ENCODE measurements at places on chromosomes 1 and 21.

DNA sequence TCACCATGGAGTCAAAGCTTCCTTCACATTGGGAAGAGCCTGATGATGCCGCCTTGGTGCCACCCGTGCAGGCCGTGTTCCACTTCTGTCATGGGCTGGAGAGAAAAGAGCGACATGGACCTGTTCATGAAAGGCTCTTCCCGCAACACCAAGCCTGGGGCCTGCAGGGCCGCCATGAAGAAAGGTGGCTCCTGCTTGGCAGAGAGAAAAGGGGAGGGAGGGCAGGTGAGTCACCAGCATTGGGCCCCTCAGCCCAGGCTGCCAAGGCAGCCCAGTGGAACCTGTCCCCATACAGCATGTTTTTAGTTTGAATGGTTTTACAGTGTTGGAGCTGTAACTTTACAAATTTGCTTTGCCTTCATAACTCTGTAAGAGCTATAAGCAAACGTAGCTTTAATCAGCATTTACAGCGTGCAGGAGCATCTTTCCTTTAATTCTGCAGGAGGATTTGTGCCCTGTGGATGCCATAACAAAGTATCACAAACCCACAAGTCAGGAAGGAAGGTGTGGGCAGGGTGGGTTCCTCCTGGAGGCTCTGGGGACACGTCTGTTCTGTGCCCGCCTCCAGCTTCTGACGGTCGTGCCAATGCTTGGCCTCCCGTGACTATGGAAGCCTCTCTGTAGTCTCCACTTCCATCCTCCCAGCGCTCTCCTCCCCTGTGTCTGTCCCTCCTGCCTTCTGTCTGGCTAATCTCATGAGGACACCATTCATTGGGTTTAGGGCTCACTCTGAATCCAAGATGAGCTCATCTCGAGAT lies 49.1 kb downstream of the RIPK4 start:
- no peak for DNase-seq

GRCh38 chr1:43322506-43322905 lies 15.1 kb upstream of the MPL start:
- no peak for DNase-seq

GRCh38 chr1:29896791-29897714 lies 660.7 kb downstream of the PTPRU start:
- DNase-seq: no peak

DNA sequence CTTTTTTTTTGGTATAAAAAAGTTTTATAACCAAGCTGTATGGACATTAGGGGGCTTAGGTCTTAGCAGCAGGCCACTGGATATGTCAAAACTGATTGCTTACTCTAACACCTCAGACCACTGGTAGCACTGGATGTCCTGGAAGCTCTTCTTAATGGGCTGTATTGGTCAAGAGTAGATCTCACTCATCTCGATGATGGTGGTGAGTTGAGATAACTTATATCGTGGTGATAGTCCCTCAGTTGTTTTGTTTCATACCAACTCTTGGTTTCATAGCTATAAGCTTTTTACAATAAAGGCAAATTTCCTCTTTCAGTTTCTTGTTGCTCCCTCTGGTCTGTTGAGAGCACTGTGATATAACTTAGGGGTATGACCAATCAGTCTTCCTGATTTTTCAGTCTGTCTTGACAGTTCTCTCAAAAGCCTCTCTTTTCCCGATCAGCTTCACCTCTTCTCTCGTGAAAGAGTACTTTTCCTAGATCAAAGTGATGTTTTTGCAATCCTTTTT lies 9.7 kb upstream of the AGO1 start:
- DNase-seq: no peak

- peak; percentile 55 for DNase-seq
These were observed 37.8 kb upstream of the S1PR1 start for GRCh38 chr1:101198842-101199636.

GRCh38 chr1:208111646-208112190 lies 132.5 kb downstream of the PLXNA2 start:
- DNase-seq: no peak

- no peak for DNase-seq
These were observed 33.0 kb downstream of the ZNF496 start for GRCh38 chr1:247298701-247299100.

DNA sequence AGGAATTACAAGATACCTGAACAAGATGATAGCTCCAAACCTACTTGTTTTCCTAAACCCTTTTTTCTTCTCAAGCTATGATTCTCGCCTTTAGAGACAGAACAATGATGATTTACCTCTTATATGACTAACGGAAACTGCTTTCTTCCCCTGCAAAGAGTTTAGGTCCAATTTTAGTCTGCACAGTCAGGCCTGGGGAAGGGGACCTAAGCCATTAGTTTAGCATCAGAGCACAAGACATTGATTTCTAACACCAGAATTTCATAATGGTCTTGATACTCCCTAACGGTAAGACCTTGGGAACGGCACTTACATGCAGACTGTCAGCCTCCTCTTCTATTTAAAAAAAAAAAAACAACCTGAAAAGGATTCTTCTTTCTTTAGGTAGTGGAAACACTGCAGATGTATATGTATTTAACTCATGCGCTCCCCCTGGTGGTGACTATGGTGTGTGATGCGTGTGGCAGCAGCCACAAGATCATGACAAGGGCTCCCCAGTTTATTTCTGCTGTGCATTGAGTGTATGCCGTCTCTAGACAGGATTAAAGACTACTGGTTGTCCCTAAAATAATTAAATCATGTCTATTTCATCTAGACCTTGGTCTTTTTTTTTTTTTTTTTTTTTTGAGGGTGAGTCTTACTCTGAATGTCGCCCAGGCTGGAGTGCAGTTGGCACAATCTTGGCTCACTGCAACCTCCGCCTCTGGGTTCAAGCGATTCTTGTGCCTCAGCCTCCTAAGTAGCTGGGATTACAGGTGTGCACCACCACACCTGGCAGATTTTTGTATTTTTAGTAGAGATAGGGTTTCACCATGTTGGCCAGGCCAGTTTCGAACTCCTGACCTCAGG lies 37.3 kb upstream of the TMEM222 start:
- peak; percentile 92 for DNase-seq

- no peak for DNase-seq
These were observed 2.5 kb downstream of the PRDX6 start for GRCh38 chr1:173479649-173480048.

DNA sequence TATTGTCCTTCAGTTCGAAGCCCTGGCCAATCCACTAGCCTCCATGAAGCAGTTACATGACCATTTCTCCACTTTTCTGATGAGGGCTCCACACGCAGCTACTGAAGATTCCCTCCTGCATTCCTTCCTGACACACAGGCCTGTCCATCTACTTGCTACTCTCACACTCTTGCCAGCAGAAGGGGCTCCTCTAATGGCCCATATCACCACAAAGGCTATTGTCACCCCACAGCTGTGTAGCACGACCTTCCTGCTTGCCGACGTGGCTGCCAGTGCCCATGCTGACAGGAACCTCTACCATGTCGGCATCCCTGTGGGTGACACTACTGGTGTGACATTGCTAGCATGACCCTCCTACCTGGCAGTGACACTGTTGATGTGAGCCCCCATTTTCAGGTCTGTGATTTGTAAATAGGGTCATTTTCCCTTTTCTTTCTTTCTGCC lies 1528.6 kb upstream of the TPTE start:
- no peak for DNase-seq

GRCh38 chr1:106721790-106722189 lies 334.7 kb upstream of the PRMT6 start:
- DNase-seq: no peak

DNA sequence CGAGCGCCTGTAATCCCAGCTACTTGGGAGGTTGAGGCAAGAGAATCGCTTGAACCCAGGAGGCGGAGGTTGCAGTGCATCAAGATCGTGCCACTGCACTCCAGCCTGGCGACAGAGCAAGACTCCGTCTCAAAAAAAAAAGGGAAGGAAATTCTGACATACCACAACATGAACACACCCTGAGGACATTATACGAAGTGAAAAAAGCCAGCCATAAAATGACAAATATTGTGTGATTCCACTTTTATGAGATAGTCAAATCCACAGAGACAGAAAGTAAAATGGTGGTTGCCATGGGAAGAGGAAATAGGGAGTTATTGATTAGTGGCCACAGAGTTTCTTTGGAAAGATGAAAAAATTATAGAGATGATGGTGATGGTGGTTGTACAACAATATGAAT lies 41.7 kb downstream of the EVI5 start:
- DNase-seq: no peak

- no peak for DNase-seq
These were observed 104.0 kb downstream of the GABPA start for GRCh38 chr21:25838809-25839208.

- no peak for DNase-seq
These were observed 123.9 kb downstream of the CYYR1 start for GRCh38 chr21:26449161-26449560.

DNA sequence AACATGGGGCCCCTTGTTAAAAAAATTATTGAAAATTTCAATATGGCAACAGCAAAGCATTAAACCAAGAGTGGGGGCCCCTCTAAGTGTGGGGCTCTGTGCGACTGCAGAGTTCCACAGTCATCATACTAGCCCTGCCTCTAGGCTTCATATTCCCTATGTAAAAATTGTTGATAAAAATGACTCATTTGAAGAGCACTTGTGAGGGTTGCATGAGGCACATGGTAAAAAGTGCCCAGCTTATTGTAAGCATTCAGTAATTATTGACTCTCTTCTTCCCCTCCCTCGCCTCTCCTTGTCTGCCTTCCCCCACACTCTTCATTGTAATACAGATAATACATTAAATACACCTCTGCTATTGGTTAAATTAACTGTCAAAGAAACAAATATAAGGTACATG lies 86.7 kb upstream of the PTBP2 start:
- no peak for DNase-seq

DNA sequence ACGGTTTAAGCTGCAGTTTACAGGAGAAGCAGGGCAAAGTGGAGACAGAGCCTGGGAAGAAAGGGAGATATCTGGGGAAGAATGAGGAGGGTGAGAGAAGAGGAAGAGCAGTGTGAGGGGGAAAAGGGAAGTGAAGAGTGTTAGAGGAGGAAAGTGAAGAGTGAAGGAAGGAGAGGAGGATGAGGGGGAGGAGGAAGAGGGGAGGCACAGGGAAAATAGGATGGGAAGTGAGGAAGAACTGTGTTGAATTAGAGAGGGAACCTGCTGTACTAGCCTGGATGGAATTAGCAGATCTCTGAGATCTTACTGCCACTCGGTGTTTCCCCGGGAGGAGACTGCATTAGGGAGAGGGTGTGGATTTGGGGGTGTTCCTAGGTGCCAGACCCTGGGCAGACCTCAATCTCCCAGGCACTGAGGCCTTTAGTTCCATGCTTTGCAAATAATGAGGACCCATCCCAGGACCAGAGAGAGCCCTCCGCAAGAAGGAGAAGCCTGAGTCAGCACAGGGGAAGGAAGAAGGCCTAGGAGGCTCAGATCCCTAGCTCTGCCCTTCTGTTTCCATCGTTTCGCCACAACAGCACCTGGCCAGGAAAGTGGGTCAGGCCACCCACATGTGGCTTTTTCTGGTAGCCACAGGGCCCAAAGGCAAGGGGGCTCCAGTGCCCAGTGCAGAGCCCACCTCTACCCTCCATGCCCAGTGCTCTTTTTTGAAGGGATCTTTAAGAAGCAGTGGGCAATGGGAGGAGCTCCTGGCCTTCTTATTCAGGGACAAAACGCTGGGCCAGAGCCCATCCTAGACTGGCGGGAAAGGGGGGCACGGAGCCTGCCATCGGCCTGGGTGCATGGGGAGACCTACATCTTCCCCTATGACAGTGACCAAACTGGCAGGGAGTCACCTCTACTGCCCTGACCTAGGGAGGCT lies 2.0 kb downstream of the LRRN2 start:
- DNase-seq: no peak

GRCh38 chr21:38280454-38280853 lies 23.7 kb downstream of the KCNJ15 start:
- no peak for DNase-seq

DNA sequence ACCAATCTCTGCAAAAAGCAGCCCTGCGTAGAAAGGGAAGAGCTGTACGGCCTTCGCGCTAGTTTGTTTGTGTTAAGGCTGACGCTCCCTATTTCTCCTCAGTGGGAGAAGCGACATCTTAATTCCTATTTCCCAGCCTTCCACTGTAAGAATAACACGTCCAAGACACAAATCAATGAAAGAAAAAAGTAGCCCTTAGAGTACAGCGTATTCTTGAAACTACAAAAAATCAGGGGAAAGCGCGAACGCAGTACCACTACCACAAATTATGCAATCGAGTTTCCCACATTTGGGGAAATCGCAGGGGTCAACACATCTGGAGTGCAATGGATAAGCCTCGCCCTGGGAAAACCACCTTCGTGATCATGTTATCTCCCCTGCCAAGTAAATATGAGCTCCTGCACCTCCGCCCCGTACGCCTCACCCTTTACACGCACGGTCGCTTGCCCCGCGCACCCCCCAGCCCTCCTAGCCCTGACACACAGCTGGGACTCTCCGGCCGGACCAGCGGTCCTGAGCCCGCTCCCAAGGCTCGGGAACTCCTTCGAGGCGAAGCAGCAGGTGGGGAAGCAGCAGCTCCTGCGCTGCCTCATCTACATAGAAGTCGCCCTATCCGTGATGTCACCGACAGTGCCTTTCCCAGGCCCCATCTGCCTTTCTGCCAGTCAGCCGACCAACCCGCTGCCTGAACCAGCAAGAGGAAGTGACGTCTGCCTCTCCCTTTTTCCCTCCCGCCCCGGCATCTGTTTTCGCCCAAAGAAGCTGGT lies 94.7 kb downstream of the PPIAL4G start:
- peak; percentile 87 for DNase-seq

GRCh38 chr21:36719614-36720013 lies 20.7 kb downstream of the SIM2 start:
- DNase-seq: no peak

GRCh38 chr1:232327899-232328298 lies 302.0 kb downstream of the SIPA1L2 start:
- no peak for DNase-seq

DNA sequence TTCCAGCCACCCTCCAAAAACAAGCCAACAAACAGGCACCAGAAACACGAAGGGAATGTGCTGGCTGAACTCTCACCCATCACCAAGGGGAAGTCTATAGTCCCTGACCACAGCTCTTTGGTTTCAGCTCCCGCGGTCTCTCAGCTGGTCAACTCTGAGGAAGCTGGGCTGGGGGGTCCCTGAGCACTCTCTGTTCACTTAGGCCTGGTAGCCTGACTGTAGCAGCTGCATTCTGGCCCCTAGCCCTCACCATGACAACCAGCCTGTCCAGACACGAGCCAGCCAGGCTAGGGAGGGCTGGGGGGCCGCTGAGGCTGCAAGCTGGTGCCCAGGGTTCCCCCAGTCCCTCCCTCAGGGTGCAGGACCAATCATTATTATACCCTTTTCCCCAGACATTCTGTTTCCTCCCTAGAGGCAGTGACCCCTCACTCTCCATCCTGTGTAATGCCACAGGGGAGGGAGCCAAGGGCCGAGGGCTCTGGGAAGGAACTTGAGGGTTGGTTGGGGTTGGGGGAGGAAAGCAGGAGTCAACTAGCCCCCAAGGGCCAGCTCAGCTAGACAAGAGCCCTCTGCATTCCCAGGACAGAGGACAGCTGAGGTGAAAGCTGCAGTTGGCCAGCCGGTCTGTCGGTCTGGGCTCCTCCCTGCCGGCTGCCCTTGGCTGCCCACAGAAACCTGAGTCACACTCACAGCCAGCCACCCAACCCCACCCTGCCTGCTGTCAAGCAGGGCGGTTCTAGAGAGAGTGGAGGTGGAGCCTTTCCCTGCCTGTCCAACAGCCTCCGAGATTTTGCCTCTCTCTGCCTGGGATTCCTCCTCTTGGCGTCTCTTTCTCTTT lies 1.2 kb upstream of the TRAPPC3 start:
- peak; percentile 74 for DNase-seq
